ENCODE measurements at places on chromosomes 5 and 9. TPM values are rescaled to one million over a fixed set of nuclear protein-coding genes. Genes with fewer than 3 reads are reported as not detected.

FBP2 gene
- 0.66 TPM for total RNA-seq

- peak; percentile 79 for DNase-seq
Observed at GRCh38 chr9:35341585-35341984, 148.3 kb upstream of the RUSC2 start.

PLK2 gene
- total RNA-seq = 30.7 TPM

DNA sequence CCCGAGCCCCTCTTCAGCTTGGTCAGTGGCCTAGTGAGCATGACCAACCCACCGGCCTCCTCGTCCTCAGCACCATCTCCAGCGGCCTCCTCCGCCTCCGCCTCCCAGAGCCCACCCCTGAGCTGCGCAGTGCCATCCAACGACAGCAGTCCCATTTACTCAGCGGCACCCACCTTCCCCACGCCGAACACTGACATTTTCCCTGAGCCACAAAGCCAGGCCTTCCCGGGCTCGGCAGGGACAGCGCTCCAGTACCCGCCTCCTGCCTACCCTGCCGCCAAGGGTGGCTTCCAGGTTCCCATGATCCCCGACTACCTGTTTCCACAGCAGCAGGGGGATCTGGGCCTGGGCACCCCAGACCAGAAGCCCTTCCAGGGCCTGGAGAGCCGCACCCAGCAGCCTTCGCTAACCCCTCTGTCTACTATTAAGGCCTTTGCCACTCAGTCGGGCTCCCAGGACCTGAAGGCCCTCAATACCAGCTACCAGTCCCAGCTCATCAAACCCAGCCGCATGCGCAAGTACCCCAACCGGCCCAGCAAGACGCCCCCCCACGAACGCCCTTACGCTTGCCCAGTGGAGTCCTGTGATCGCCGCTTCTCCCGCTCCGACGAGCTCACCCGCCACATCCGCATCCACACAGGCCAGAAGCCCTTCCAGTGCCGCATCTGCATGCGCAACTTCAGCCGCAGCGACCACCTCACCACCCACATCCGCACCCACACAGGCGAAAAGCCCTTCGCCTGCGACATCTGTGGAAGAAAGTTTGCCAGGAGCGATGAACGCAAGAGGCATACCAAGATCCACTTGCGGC lies 1.8 kb downstream of the EGR1 start:
- peak; percentile 71 for DNase-seq

- DNase-seq = no peak
Observed at GRCh38 chr5:170510559-170510958, 6.7 kb downstream of the KCNIP1 start.

MCTP1 gene
- 8.8 TPM for total RNA-seq

TLE4 gene
- 54.7 TPM for total RNA-seq

DNA sequence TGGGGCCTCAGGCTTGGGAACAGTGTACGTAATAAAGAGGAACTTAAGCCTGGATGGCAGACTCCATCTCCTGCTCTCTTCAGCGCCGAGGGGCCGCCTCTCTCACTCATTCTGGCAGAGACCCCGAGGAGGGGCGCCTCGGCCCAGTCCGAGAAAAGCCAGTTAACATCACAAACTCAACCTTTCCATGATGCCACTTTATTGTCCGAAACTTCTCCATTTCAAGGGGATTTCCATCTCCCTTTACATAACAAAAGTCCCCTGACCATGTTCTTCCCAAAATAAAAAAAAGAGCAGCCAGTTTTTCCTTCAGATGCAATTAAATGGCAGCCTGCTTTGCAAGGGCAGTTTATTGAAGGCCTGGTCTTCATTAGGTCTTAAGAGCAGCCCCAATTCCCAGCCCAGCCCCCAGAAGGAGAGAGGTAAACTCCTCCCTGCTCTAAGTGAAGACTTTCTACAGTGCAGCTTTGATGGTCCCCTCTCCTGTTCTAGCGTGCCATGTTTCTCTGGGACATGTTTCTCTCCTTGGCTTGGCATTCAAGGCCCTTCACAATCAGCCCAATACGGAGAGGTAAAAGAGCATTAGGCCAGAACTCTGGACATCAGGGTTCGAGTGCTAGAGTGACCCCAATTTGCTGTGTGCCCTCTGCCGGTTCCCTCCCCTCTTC lies 19.5 kb upstream of the RAB14 start:
- no peak for DNase-seq

DNA sequence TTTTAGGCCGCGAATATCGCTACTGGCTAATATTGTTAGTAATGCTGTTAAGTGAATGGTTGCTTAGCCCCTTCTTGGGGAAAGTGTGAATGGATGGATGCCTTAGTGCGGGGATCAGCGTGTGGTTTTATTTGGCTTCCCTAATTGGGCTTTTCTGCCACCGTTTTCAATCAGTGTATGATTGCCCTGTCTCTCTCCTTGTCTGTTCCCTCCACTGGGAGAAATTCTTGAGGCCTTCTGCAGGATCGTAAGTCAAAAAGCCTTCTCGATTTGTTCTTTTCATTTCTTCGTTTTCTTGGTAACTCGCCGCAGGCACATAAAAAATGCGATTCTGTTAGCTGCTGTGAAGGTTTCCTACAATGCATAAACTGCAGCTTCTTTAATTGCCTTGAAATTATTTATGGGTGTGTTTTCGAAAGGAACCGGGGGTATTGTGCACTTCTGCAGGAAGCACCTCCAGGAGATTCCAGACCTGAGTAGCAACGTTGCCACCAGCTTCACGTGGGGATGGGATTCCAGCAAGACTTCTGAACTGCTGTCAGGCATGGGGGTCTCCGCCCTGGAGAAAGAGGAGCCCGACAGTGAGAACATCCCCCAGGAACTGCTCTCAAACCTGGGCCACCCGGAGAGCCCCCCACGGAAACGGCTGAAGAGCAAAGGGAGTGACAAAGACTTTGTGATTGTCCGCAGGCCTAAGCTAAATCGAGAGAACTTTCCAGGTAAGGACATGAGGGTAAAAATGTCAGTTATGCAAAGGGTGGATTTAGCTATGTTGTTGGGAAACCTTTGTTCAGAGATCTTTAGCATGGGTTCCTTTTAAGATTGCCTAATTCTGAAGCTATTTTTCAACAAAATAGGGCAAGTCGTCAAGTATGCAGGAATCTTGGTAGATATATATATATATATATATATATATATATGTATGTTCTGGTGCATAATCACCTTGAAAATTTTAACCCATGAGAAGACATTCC lies 700 bp downstream of the SKP2 start:
- DNase-seq = no peak

NDST1 gene
- total RNA-seq = 37.6 TPM

PCDHGA3 gene
- 4.2 TPM for total RNA-seq

GRCh38 chr5:143638654-143639053 lies 173.3 kb upstream of the HMHB1 start:
- DNase-seq = no peak

DNA sequence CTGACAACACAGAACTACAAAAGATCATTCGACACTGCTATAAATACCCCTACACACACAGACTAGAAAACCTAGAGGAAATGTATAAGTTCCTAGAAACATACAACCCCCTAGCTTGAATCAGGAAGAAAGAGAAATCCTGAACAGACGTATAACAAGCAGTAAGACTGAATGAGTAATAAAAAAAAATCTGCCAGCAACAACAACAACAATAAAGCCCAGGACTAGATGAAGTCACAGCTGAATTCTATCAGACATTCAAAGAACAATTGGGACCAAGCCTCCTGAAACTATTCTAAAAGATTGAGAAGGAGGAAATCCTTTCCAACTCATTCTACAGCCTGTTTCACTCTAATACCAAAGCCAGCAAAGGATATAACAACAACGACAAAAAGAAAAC lies 68.2 kb upstream of the SLIT3 start:
- no peak for DNase-seq

DNA sequence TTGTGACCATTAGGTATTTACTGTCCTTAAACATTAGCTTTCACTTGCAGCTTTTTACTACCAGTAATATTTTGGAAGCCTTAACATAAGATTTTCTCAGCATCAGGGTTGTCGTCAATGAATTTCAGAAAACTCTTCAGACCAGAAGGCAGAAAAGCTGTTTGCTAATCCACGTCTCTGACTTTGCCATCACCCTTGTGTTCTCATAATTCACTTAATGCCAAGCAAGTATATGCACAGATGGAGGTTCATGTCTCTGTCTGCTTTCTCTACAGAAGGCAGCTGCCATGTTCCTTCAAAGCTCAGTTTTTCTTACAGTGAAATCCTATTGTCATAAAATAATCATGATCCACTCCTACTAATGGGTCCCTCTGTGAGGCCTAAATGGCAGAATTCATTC lies 37.7 kb upstream of the LRRC19 start:
- DNase-seq = no peak

FGF1 gene
- not detected for total RNA-seq

CCDC127 gene
- total RNA-seq = 4.0 TPM

CARD9 gene
- total RNA-seq = 0.78 TPM

GRCh38 chr9:127362829-127363228 lies 34.1 kb upstream of the SLC2A8 start:
- DNase-seq = no peak

GRCh38 chr5:102826629-102827028 lies 71.5 kb downstream of the PAM start:
- no peak for DNase-seq

DNA sequence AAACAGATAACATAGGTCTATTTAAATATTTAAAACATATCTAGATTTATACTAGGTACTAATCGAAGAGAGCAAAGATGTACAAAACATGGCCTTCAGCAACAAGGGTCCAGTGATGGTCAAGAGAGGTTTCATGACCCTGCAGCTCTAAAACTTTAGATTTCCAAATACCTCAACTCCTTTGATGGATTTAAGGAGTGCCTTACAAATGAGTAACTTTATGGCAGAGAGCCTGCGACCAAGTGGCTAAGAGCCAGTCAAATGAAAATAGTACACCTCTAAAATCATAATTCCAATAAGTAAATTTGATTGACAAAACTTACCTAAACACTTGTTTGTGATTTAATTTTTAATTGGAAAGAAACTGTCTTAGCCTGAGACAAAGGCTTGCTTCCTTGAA lies 4.7 kb upstream of the SH3RF2 start:
- DNase-seq = no peak

ADAMTS12 gene
- 2.3 TPM for total RNA-seq

- no peak for DNase-seq
Observed at GRCh38 chr5:136563489-136563888, 198.1 kb upstream of the TRPC7 start.

GARIN3 gene
- total RNA-seq = not detected

DNA sequence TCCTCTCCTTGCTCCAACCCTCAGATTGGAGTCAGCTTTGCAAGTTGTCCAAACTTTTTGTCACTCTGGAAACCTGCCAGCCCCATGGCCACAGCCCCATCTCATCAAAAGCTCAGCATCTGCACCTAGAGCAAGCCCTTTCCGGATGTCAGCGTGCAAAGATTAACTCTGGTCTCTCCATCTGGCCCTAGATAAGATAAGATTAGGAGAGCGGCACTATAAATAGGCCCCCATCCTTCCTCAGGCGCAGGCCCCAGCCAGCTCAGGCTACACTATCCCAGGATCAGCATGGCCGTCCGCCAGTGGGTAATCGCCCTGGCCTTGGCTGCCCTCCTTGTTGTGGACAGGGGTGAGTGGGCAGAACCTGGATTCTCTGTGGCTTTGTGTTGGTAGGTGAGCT lies at the start of gene SPINK4:
TSS of gene SPINK4 (plus strand) at position 247 of the 400 bp plus-strand sequence. CDS start at position 289, 42 bp downstream.
- no peak for DNase-seq

CDH9 gene
- total RNA-seq = not detected

GRCh38 chr5:168916852-168917251 lies 337.7 kb upstream of the PANK3 start:
- no peak for DNase-seq

DNA sequence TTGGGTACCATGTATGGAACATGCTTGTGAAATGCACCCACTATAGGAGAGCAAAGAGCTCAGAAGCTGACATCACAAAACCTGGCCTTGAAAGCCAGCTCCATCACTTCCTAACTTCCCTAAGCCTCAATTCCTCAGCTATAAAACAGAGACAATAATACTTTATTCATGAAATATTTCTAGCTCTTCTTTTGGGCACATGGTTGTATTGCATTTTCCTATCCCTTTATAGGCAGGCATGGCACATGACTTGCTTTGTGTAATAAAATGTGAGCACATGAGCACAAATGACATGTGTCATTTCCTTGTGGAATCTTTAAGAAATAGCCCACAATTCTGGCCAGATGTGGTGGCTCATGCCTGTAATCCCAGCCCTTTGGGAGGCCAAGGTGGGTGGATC lies 18.5 kb downstream of the ZNF366 start:
- no peak for DNase-seq

DNA sequence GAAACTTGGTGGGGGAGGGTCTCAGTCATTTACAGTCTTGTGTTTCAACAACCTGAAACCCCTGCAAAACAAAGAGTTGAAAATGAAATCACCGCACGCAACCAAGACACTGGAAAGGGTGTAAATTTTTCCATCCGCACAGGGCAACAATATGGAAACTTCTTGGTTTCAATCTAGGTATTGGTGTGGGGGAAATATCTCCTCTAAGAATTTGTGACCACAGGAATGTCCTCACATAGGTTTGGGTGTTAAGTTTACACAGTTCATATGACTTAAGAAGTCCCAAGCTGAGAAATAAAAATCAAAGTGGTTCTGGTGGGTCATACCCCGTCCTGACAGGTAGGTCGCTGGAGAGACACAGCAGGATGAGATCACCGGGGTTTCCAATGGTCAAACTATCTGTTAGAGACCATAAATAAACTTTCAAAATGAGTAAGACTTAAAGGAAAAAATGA lies 51.9 kb upstream of the PIP5K1B start:
- no peak for DNase-seq

ACTBL2 gene
- total RNA-seq = not detected

DNA sequence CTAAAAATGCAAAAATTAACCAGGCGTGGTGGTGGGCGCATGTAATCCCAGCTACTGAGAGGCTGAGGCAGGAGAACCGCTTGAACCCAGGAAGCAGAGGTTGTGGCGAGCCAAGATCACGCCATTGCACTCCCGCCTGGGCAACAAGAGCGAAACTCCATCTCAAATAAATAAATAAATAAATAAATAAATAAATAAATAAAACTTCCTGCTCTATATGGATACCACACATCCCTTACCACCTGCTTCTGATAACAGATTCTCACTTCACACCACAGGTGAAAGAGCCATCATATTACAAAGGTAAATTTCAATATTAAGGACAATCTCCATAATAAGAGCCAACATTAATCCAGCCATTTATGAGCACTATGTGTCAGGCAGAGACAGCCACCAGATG lies 9.4 kb upstream of the PWWP2A start:
- no peak for DNase-seq

DNA sequence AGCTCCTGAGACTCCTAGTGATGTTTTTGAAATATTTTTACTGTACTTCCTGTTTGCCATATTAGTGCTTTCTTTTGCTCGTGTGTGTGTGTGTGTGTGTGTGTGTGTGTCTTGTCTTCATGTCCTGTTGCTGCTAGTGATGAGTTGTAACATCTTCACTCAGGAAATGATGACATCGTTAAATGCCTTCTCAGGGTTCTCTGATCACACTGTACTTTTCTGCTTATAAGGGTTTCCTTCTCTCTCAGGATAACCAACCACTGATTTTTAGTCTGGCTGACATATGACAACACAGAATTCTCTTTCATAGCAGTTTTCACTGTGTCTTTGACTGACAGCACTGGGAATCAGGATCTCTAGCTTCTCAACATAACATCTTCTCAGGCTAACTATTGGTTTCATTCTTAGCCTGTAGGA lies 16.1 kb downstream of the SV2C start:
- no peak for DNase-seq

Measured in body of pancreas (tissue), 4 donors.